ENCODE measurements at places on chromosomes 2 and 18.

GRCh38 chr2:207135340-207135739 lies 30.4 kb downstream of the KLF7 start:
- no peak for DNase-seq

DNA sequence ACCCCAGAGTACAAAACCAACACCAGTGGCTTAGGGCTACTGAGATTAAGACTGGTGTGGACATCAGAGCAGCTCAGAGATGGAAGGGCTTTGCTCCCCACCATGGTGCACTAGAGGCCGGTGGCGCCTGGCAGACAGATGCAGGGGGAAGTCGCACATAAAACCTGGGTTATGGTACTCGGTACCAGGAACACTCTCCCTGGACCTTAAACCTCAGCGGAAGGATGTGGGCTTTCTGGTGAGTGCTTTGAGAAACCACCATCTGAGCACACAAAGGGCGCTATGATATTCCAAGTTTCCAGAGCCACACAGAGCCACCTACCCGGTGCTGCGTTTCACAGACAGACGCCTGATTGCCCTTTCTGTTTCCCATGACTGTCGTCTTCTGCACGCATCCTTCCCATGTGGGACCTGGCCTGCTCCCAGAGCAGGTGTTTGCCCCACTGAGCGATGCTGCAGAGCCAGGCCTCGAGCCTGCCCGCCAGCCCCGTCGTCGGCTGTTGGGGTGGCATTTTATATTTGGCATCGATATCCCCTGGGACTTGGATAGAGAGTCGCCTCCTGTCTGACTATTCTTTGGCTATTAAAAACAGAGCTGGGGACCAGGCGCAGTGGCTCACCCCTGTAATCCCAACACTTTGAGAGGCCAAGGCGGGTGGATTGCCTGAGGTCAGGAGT lies 89.5 kb upstream of the ODC1 start:
- DNase-seq: no peak

DNA sequence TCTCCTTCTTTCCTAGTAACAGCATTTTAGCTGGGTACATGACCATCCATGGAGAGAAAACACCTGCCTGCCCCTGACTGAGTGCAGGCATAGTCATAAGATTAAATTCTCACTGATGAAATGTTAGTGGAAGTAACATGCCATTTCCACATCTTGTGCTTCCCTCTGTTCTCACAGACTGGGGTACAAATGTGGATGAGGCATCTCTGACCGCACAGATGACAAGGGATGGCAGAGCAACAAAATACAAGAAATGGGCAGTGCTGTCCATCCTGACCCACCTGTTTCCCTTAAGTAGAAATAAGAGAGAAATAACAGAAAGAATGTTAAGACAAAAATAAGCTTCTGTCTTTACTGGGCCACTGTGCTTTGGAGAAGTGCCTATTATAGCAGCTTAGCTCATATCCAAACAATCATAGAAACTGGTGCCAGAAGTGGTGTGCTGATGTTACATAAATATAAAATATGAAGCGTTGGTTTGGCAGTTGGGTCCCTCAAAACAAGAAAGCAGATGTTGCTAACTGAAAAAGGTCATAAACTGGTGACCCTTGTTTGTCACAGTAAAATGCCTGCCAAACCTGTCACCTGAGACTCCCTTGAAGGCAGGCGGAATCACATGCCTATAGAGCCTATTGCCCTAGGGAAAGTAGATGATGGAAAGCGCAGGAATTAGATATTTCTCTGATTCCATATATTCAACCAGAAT lies 72.4 kb upstream of the CCDC150 start:
- DNase-seq: no peak

GRCh38 chr2:101185656-101186055 lies 34.5 kb upstream of the TBC1D8 start:
- DNase-seq: no peak

DNA sequence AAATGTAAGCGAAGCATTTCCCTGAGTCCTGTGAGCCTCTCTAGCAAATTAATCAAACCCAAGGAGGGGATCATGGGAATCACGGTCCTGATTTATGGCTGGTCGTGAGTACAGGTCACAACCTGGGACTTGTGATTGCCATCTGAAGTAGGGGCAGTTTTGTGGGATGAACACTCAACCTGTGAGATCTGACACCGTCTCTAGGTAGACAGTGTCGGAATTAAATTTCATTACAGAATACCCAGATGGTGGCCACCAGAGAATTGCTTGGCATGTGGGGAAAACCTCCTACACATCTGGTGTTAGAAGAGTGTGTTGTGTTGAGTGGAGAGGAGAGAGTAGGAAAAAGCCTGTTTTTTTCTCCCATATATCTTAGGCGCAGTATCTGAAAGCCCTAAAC lies 12.5 kb downstream of the CAPN14 start:
- DNase-seq: no peak

DNA sequence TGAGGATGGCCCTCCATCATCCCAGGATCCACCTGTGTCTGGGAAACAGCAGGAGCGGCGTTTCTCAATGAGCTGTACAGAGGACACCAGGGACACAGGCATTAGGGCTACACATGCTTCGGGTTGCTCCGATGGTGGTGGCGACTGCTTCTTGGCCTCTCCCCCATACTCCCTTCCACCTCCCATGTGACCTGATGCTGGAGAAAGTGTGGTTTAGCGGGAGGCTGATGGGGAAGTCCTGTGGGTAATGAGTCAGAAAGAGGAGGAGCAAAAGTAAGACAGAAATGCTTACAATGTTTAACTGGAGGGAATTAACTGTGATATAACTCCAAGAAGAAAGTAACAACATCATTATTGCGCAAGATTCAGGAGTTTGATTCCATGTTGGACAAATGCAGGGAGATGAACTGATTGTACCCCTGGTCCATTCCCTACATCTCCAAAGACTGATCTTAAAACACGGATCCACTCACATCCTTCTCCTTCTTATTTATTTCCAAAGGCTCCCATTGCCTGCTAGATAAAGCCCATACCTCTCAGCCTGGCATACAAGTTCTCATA lies 186.6 kb downstream of the NRP2 start:
- peak; percentile 7 for DNase-seq

DNA sequence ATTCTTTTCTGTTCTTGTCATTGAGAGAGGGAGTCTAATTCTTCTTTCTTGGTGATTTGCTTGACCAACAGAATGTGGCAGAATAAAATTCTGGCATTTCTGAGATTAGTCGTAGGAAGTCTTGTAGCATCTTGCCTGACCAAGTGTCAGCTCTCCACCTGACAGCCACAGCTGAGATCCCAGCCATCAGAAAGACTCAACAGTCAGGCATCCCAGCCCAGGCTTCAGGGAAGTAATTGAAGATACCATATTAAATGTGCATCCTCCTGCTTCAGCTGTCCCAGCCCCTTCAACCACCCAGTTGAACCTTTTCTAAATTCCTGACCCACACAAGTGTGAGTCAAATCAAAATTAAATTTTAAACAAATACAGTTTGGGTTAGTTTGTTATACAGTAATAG lies 208.3 kb downstream of the PIK3C3 start:
- no peak for DNase-seq

DNA sequence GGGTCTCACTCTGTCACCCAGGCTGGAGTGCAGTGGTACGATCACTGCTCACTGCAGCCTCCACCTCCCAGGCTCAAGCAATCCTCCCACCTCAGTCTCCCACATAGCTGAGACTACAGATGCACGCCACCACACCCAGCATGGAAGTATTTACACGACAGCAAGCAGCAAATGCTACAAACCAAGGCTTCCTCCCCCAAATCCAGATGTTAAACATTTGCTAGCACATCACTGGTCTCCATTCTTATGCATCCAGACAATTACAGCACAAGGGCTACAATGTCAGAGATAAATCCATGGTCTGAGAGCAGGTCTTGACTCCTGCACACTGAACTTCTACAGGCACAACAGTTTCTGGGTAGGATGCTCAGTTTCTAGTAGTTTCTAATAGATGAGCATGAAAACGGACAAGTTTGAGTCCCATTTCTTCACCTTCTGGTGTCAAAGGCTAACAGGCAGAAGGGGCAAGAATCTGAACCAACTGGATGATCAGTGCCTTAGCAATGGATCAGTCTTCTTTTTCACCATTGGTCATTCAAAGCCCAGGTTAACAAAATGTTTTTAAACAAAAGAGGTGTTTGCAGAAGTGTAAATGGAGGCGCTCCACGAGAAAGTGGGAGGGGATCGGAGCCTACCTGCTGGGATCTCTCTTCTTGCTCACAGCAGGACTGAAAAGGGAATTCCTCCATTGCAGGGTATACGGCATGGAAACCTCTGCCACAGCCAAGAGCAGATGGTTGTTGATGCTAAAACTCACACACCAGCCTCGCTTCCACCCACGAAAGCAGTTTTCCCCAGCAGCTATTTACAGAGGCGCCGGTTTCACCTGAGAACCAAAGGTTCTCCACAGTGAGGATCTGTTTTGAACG lies 135.0 kb upstream of the ARL4C start:
- DNase-seq: no peak

- no peak for DNase-seq
Observed at GRCh38 chr2:28915939-28916338, 21.5 kb downstream of the WDR43 start.

GRCh38 chr2:28490558-28490957 lies 5.3 kb upstream of the PLB1 start:
- no peak for DNase-seq

DNA sequence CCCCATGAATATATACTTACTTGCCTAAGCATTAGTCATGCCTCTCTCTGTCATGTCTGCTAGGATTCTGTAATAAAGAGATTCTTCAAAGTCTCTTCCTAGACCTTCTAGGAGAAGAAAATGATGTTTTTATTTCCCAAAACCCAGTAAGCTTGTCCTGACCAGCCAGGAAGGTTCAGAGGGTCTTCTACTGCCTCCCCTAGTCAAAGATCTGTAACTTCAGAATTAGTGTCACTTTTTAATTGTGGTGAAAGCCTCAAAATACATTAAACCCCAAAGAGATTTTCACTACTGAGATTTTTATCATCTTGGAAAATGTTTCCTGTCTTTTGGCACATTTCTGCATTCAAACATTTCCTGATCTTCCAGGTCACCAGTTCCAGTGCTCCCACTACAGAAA lies 232.9 kb upstream of the STK17B start:
- no peak for DNase-seq

DNA sequence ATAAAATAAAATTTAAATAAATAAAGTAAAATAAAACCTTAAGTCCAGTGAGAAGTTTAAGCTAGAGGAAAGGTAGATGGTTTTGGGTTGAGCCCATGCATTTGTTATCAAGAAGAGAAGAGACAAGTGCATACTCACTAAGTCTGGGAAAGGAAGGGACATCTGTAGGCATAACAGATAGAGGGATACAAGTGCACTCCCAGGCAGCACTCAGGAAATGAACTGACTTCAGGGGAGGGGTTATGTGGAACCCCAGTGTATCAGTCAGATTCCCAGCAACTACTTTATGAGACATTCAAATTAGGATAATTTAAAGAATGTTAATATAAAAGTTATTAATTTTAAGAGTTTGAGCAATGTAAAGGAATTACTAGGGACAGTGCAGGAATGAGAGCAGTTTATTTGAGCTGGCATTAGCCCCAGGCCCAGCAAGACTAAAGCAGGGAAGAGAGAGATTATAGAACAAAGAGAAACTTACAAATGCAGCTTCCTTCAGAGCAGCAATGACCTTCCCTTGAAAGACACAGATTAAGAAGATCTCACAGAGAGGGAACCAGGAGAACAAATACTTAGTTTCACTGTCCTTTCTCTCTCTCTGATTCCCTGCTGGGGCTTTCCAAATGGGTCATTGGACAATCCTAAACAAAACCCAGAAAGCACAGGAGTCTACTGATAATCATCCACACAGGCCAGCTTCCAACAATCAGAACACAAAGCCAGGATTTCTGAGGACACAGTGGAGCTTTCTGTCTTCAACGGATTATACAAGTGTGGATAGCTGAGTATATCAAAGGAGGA lies 109.7 kb downstream of the ERBB4 start:
- no peak for DNase-seq

DNA sequence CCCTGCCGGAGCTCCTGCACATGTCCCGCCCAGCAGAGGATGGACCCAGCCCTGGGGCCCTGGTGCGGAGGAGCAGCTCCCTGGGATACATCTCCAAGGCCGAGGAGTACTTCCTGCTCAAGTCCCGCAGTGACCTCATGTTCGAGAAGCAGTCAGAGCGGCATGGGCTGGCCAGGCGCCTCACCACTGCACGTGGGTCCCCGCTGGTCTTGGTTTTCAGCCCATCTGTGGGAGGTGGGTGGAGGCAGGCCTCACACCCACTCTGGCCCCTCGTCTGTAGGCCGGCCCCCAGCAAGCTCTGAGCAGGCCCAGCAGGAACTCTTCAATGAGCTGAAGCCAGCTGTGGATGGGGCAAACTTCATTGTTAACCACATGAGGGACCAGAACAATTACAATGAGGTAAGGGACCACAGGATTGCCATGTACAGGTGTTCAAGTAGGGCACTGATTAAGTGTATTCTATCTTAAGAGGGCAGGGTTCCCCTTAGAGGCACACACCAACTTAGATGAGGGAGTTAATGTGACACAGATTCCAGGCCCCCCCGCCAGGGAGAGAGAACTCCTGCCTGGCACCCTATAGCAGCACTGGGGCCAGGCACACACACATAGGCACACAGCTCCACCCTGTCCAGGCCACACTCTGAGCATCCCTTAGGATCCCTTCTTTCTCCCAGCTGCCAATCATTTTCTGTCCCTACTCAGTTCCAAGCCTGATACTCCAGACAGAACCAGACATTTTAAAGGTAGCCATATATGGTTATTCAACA lies 5.4 kb upstream of the CHRNG start:
- no peak for DNase-seq

DNA sequence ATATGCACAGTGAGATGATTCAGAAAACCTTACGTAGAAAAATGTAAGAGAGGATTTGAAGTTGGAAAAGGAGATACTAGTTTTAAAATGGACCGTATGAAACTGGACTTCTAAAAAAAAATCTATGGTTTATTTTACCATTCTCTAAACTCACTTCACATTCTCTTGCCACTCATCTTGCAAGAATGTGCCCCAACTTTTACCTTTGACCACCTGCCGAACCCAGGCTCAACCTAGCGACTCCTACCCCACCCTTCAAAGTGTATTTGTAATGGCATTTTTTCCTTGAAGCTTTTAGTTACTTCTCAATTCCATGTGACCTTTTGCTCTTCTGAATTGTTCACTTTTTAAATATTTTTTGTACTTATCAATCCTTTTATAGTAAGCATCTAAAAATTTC lies 160.8 kb downstream of the PHLPP1 start:
- DNase-seq: no peak

- DNase-seq: no peak
Observed at GRCh38 chr18:6546229-6546628, 131.5 kb upstream of the L3MBTL4 start.

- DNase-seq: no peak
Observed at GRCh38 chr2:84854850-84855249, 26.0 kb downstream of the TRABD2A start.

DNA sequence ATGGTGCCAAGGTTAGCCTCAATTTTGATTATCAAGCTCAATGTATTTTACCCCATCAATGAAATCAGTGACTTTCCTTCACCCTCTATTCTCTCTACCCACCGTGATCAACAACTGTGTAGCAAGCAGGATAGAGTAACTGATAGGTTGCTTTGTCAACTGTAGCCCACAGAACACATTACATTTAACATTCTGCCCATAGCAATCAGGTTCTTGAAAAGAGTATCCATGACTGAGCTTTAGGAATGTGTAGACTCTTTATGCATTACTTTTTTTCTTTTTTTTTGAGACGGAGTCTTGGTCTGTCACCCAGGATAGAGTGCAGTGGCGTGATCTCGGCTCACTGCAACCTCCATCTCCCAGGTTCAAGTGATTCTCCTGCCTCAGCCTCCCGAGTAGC lies 19.8 kb upstream of the VWA3B start:
- no peak for DNase-seq

All from stimulated activated CD4-positive, alpha-beta T cell treated with anti-CD3 and anti-CD28 coated beads, Interleukin-15, amount 100 ng/mL, for 48 hours (primary cell).